ENCODE measurements at places on chromosomes 5 and 9.
A peak's percentile ranks its signal among the peaks of the same experiment; 100 is the strongest.

- H3K27ac ChIP-seq: no peak overlapping the region
- H3K36me3 ChIP-seq: peaks cover 48% of the 10 kb centered on the region
- no peaks in the 10 kb centered on the region for H3K27me3 ChIP-seq
- peaks cover under 1% of the 10 kb centered on the region for H3K4me1 ChIP-seq
- DNase-seq: no peak
- no peak overlapping the region for H3K4me3 ChIP-seq
Observed at GRCh38 chr5:88193896-88194295, 74.7 kb downstream of the TMEM161B start.

GRCh38 chr5:136434795-136435194 lies 69.5 kb upstream of the TRPC7 start:
- no peaks in the 10 kb centered on the region for H3K4me1 ChIP-seq
- no peak overlapping the region for H3K27ac ChIP-seq
- no peak for DNase-seq
- H3K27me3 ChIP-seq: peaks cover 2% of the 10 kb centered on the region

- no peak for DNase-seq
- no peak overlapping the region for H3K27ac ChIP-seq
- peaks cover 59% of the 10 kb centered on the region for H3K27me3 ChIP-seq
- H3K4me3 ChIP-seq: no peak overlapping the region
- peaks cover 4% of the 10 kb centered on the region for H3K4me1 ChIP-seq
- H3K36me3 ChIP-seq: no peaks in the 10 kb centered on the region
Observed at GRCh38 chr5:141493500-141494422, 4.9 kb downstream of the PCDHGC5 start.

- H3K4me3 ChIP-seq: no peak overlapping the region
- H3K4me1 ChIP-seq: peaks cover 2% of the 10 kb centered on the region
- H3K27me3 ChIP-seq: peaks cover 8% of the 10 kb centered on the region
- H3K27ac ChIP-seq: no peak overlapping the region
- no peaks in the 10 kb centered on the region for H3K36me3 ChIP-seq
- peak; percentile 79 for DNase-seq
Observed at GRCh38 chr9:38088006-38088925, 19.2 kb upstream of the SHB start.

- no peaks in the 10 kb centered on the region for H3K4me1 ChIP-seq
- H3K36me3 ChIP-seq: no peaks in the 10 kb centered on the region
Observed at GRCh38 chr9:17900606-17901005, 321.7 kb downstream of the SH3GL2 start.

All from activated naive CD8-positive, alpha-beta T cell treated with anti-CD3 and anti-CD28 coated beads, Interleukin-2, amount 10 ng/mL, durations not matched to agents 7 days and 5 days (primary cell).